ENCODE measurements at places on chromosomes 5 and 9.

DNA sequence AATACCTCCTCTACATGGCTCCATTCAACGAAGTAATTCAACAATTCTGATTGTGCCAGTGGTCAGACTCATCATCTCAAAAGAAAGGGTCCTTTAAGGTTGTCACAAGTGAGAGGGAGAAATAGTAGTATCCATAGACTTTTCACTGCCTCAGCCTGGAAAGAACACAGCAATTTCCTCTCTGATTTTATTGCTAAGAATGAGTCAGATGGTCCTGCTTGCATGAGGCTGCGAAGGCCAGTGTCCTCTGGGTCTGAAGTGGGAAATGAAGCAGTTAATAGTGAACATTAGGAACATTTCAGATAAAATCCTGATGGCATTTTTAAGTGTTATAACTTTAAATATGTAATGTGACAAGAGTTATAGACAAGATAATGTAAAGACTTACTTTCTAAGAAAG lies 979.0 kb downstream of the EFNA5 start:
- DNase-seq = no peak

DNA sequence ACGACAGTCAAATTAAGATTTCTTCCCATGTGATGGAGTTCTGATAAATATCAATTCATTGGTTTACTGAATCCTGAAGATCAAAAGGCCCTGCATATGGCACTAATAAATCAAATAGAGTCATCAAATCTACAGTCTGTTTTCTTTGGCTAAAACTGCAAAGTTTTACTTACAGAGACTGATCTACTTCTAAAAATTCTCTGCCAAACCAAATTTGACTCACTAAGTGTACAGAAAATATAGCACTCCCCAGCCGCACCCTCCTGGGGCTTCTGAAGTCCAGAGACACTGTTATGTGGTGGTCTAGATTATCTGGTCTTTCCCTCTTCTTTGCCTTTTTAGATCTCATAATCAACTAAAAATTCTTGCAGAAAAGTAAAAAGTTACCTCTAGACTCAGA lies 237.7 kb downstream of the MLLT3 start:
- no peak for DNase-seq

- DNase-seq = no peak
Observed at GRCh38 chr5:54669285-54669684, 151.7 kb downstream of the SNX18 start.

DNA sequence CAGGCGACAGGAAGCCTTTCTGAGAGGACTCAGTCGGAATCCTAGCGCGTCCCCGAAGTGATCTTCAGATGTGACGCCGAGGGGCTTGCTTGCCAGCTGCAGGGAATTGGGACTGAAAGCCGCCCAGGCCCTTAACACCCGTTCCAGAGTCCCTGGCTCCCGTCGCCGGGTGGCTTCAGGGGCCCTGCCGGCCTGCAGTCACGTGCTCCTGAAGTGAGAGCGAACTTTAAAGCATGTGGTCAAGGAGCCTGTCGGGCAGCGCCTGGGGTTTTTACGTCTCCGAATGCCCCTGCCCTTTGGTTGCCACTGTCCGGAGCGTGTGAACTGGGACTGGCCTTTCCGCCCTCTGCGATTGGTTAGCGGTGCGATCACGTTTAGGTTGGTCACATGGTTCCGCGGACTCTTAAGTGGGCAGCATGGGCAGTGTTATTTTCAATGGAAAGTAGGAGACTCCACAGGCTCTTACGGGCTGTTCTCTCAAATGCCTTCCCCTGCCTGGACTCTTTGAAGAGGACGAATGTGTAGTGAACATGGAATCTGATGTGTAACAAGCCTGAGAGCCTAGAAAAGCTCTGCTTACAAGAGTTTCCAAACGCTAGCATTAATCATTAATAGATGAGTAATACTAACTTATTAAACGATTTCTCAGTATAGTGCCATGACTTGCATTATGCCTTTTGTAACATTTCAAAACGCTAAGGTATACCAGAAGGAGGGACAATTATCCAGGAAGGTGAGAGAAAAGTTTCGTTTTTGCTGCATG lies 1.9 kb downstream of the VLDLR start:
- no peak for DNase-seq

DNA sequence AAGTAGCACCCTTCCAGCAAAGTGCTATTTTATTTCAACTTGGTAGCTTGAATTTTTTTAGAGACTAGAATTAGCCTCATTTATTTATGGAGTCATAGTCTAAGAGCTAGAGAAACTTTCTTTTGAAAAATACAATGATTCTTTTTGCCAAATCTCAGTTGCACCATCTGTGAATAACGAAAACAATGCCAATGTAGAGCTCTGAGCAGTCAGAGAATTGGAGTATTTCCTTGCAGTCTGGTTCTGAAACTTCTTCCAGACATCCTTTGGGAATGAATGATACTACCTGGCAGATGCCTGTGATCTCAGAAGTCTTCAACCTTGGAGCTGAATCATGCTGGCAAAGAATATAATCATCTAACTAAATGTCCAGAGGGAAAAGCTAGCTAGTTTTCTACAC lies 511.5 kb upstream of the CYLC2 start:
- no peak for DNase-seq

GRCh38 chr5:174145091-174145490 lies 99.6 kb downstream of the NSG2 start:
- DNase-seq = no peak

DNA sequence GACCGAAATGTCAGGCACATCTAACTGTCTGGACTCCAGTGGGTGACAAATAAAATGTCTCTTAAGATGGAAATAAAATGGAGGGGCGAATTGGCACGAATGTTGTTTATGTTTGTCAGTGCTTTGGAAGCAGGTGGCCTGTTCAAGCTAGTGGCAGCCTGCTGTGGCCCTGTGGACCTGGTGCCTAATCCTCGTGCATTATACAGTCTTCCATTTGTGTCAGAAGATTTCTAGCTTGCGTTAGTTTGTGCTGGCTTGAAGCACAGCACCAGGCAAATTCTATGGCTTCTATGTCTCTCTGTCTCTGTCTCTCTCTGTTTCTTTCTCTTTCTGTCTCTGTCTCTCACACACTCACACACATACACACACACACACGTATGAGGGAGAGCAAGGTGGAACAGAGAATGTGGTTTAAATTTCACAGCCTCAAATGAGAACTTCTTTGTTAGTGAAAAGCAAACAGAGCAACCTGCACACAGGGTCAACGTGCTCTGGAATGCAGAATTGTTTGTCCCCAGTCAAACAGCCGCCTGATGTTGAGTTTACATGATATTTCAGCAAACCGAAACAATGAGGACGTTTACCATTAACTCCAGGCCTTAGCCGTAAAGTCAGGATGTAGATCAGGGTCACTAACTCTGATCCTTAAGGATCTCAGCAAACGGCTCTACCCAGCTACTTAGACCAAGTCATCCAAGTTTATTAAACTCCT lies 39.0 kb upstream of the CD180 start:
- no peak for DNase-seq

GRCh38 chr5:40492056-40492455 lies 187.7 kb upstream of the PTGER4 start:
- no peak for DNase-seq

- DNase-seq = no peak
Observed at GRCh38 chr9:130931508-130932254, 7.4 kb downstream of the FIBCD1 start.

GRCh38 chr9:72428329-72428728 lies 63.3 kb upstream of the ZFAND5 start:
- no peak for DNase-seq

GRCh38 chr5:34866989-34867471 lies 28.1 kb downstream of the TTC23L start:
- no peak for DNase-seq

GRCh38 chr5:149407323-149408251 lies 28.5 kb upstream of the IL17B start:
- DNase-seq = no peak

DNA sequence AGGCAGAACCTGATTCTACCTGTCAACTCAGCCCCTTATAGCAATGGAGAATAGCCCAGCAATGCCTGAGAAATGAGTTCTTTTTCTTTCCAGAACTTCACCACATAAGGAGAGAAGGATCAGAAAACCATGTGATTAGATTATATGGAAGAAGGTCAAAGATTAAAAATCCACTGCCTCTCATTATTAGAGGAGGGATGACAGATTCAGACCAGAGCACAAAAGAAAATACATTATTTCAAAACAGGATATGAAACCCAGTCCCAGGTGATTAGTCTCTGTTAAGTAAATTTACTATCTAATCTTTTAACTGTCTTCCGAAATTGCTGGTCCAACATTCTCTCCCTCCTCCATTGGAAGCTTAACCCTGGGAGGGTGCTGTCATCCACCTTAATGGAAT lies 322.4 kb downstream of the SLIT3 start:
- DNase-seq = no peak

GRCh38 chr9:112548051-112548440 lies 61.4 kb downstream of the KIAA1958 start:
- no peak for DNase-seq

DNA sequence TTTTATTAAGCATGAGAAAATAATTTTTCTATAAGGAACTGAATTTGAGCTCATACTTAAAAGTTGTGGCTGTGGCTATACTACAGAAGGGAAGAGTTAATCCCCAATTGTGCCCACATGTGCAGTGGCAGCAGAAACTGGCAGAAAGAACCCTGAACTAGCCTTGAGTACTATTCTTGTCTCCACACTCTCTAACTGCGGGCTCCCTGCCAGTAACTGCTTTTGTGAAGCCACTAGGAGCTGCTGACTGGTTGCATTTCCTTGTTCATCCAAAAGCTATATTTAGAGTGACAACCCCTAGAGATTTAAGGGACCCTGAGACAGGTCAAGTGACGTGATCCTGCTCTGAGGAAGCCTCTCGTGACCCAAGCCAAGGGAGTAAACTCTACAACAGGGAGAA lies 238.6 kb downstream of the ELAVL2 start:
- DNase-seq = no peak

GRCh38 chr5:151708126-151708525 lies 21.4 kb upstream of the SPARC start:
- no peak for DNase-seq

GRCh38 chr5:77427998-77428397 lies 64.1 kb downstream of the WDR41 start:
- no peak for DNase-seq

DNA sequence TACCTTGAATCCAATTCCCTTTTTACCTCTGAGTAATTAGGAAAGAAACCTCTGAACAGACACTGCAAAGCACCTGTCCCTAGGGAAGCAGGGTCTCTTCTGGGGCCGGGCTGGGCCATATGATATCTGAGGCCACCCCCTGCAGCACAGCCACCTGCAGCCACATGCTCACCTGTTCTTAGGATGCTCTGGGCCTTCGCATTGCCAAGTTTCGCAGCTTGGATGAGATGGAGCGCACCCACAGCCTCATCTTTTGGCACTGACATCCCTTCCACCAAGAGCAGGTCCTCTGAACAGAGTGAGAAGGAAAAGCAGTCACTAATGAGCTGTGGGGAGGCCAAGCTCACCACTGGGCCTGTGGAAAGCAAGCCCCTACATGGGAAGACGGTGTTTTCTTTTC lies 27.3 kb downstream of the CLTA start:
- DNase-seq = no peak

GRCh38 chr5:140261403-140262171 lies 41.3 kb downstream of the PFDN1 start:
- no peak for DNase-seq

DNA sequence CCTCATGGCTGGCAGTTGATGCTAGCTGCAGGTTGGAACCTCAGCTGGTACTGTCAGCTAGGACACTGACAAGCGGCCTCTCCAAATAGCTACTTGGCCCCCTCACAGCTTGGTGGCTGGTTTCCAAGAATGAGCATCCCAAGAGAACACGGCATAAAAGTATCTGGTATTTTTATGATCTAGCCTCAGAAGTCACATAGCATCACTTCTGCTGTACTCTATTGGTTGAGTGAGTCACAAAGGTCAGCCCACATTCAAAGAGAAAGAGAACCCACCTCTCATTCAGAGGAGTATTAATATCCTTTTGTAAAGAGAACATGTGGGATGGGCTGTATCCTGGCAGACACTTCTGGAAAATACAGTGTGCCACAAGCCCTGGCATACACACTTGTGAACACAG lies 6.0 kb upstream of the SIL1 start:
- DNase-seq = no peak

DNA sequence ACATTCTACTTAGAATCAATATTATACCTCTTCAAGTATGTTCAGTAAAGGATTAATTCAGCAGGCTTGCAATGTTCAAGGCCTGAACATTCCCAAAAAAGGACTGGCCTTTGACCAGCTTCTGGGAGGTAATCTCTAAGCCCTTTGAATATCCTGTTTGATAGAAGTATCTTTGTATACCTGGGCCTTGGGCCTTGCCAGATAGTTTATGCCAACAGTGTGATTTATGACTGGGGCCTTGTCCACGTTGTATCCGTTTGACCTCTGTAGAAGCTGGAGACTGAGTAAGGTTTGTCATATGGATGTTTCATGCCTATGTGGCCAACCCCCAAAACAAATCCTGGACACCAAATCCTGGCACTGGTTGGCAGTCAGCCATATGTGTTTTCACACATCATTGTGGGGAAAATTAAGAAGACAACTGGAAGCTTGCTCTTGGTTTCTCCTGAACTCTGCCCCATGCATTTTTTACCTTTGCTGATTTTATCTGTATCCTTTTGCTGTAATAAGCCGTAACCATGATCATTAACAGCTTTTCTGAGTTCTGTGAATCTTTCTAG lies 92.1 kb downstream of the RMI1 start:
- no peak for DNase-seq

DNA sequence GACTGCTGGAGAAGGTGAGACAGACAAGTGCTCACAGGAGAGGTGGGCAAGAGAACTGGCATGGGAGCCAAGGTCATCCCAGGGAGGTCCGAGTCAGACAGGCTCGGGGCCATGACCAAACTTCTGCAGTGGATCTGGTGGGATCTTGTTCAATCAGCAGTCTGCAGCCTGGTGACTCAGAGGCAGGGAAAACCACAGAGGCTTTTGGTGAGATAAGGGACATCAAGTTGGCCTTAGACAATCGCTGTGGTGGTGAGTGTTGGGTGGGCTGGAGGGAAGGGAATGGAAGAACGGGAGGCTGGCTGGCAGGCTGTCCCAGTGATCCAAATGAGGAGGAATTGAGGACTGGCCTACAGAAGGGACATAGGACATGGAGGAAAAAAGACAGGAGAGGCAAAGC lies 123.8 kb downstream of the TMEM174 start:
- DNase-seq = no peak

DNA sequence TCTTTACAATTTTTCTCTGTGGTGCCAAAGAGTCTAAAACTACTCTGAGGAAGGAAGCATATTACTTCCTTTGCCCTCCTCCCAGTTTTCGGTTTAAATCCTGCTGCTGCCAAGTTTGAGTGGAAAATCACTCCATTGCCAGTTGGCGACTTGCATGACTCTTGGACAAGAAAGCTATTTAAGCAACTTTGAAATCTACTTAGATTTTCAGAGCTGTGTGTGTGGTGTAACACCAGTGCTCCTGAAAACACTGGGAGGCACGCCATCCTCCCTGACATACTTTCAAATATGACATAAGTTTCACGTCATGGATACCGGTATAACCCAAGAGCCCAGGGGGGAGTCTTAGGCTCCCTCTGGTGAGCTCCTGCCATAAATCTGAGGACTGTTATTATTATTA lies 83.5 kb upstream of the RIOK2 start:
- DNase-seq = no peak
